Naive B cell (primary cell): ENCODE measurements at places on chromosomes 5 and 9.

DNA sequence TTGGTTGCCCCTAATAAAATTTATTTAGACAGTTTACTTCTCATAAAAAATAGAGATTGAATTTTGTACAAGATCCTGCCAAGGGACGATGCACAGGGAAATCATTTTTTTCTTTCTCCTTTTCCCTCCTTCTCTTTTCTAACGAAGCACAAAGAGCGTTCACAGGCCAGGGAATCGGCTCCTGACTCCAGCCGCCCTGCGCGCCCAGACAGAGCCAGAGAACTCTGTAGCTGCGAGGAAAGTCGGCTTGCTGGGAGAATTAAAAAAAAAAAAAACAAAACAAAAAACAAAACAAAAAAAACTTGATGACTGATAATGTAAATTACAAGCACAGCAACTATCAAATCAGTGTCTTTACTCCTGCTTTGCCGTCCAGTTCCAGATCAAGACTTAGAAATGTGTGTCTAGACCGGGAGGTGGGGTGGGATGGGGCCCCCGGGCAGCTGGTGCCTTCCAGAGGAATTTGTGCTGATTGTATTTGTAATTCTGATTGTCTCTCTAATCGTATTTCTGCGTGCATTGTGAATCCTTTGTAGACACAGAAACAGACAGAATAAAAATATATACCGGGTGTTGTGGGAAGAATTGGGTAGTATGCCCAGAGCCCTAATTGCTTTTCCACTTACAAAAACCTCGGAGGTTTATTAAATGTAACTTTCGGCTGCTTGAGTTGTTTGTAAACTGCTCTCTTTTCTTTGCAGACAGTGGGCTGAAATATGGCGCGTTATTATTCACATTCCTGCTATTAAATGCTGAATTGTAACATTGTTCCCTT lies 3.6 kb upstream of the OTP start:
- DNase-seq: no peak

- no peak for DNase-seq
Observed at GRCh38 chr5:94080390-94080789, 339.0 kb upstream of the POU5F2 start.

DNA sequence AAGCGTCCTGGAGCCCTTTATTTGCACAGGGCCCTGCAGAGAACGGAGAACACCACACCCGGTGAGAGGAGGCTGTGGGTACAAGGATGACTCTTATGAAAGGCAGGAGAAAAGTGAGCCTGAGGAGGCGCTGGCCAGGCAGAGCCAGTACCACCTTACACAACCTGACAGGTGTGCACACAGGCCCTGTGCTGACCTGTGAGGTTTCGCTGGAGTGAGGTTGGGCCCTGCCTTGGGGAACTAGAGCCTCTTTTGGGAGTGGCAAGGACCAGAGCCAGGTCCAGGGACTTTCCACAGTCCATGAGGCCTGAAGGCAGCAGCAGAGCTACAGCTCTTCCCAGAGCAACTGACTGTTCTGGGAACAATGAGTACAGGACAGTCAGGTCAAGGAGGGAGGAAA lies 3.1 kb downstream of the SRD5A1 start:
- DNase-seq: no peak

DNA sequence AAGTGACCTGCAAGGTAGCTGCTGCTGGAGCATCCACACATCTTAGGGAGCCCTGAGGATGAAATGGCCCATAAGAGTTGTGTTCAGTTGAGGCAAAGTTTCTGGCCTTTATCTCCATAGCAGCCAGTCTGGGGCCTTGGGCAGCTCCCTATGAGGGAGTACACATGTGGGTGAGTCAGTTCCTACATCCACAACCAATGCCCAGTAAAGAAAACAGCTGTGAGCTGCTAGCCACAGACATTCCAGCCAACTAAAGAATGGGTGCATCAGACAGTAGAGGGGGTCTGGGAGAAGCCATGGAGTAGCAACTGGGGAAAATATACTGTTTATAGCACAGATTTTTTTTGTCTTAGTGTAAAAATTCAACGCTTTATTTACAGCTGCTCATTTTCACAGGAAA lies 720.7 kb downstream of the TLE1 start:
- DNase-seq: no peak

- DNase-seq: no peak
Observed at GRCh38 chr9:107394264-107394663, 95.3 kb downstream of the KLF4 start.

DNA sequence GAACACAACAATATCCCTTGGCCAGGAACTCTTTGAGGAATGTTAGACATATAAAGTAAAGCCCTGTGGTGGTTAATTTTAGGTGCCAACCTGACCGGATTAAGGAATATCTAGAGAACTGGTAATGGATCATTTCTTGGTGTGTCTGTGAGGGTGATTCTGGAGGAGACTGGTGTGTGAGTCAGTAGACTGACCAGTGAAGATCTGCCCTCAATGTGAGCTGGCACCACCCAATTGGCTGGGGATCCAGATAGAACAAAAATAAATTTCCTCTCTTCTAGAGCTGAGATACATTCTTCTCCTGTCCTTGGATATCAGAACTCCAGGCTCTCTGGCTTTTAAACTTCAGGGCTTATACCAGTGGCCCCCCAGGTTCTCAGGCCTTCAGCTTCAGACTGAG lies 56.2 kb upstream of the TNPO1 start:
- no peak for DNase-seq

GRCh38 chr5:45847877-45848276 lies 151.7 kb upstream of the HCN1 start:
- no peak for DNase-seq

GRCh38 chr5:96942078-96942477 lies 6.2 kb downstream of the LNPEP start:
- no peak for DNase-seq

DNA sequence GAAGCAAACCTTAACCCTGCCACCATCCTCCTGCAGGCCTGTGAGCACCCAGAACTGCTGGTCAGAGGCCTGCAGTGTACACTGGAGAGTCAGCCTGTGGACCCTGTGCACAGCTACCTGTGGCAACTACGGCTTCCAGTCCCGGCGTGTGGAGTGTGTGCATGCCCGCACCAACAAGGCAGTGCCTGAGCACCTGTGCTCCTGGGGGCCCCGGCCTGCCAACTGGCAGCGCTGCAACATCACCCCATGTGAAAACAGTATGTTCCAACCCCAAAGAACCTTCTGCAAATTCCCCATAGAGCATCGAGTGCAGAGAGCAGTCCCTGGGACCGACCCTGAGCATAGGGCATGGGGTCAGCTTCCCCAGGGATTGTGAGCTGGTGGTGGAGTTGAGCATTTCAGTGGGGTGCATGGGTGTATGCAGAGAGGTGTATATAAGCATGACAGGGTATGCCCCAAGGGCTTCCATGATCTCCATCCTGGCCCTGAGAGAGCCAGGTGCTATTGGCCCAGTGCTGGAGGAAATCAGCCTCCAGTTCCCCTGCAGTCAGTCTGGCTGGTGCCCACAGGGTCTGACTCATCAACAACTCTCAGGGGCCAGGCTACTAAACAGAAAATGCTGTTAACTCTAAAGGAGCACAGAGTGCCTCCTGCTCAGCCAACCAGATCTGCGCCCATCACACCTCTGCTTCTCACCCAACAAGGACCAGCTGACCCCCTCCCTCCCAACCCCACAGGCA lies 126.2 kb downstream of the SAXO1 start:
- no peak for DNase-seq

GRCh38 chr5:83577036-83577636 lies 105.6 kb downstream of the VCAN start:
- no peak for DNase-seq

- no peak for DNase-seq
Observed at GRCh38 chr5:68659881-68660280, 433.9 kb upstream of the SLC30A5 start.

- no peak for DNase-seq
Observed at GRCh38 chr9:70901013-70901412, 220.4 kb downstream of the TRPM3 start.

DNA sequence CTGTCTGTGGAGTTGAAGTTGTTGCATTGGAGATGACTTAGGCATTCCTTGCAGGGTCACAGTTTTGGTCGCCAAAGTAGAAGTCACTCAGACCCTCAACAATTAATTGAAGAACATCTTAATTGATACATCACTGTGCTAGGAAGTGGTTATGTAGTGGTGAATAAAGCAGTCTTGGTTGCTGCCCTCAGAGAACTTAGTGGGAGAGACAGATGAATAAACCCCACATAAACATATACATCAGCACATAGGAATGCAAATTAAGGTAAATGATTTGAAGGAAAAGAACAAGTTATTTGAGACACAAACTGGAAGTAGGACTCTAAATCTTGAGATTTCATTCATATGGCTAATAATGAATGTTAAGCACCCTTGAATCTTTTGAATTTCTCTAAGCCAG lies 25.7 kb downstream of the FAM174A start:
- DNase-seq: no peak

- no peak for DNase-seq
Observed at GRCh38 chr5:159441441-159441840, 111.2 kb upstream of the IL12B start.

DNA sequence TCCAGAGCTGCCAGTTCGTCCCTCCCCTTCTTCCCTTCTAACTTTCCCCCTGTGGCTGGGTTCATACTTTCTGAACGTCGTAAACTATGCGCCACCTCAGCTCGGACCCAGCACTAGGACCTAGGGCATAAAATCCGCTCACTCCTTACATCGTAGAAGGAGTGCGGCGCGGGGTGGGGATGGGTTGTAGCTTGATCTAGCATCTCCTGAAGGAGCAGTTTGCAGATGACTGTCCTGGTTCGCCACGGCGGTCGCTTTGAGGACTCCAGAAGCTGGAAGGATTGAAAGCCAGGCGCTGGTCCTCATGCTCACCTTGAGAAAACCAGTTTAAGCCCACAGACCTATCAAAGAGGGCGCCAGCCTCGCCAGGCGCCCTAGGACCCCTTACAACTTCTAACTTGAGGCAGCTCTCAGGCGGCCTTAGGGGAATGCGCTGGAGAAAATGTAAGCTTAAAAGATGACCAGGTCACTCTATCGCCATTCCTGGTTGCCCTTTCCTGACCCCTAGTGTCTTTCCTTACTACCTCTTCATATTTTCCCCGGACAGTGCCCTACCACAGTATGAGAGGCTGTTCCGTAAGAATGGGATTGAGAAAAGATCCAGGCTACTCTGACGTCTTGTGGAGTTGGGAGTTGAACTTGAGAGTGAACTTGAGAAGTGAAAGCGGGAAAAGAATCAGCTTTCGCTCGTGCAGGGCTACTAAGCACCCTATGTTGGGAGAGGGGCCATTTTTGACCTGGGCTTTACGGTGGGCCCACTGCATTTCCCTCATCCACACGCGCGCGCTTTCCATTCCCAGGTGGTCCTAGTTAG lies 2.8 kb downstream of the RORB start:
- no peak for DNase-seq

GRCh38 chr5:17882760-17883488 lies 248.7 kb downstream of the TAF11L14 start:
- no peak for DNase-seq

GRCh38 chr5:116524966-116525365 lies 49.7 kb downstream of the SEMA6A start:
- no peak for DNase-seq

GRCh38 chr5:173291722-173292658 lies 36.2 kb downstream of the STC2 start:
- DNase-seq: no peak

- DNase-seq: no peak
Observed at GRCh38 chr5:41722359-41722950, 147.8 kb downstream of the OXCT1 start.

DNA sequence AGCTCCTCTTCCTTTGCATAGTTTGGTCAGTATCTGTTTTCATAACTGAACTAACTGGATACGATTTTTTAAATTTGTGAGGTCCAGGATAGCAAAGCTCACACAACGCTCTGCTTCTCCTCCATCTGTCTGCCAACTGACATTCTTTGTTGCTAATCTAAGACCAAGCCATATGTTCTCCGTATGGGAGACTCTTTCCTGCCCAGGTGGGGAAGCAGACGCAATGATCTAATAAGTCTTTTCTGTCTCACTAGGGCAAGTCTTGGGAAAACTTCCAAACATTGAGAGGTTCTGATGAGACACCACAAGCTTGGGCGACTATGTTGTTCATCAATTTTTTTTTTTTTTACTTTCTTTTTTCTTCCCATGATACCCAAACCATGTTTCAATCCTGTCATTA lies 558.5 kb downstream of the EFNA5 start:
- no peak for DNase-seq
